ENCODE measurements at places on chromosomes 2 and 18.

DNA sequence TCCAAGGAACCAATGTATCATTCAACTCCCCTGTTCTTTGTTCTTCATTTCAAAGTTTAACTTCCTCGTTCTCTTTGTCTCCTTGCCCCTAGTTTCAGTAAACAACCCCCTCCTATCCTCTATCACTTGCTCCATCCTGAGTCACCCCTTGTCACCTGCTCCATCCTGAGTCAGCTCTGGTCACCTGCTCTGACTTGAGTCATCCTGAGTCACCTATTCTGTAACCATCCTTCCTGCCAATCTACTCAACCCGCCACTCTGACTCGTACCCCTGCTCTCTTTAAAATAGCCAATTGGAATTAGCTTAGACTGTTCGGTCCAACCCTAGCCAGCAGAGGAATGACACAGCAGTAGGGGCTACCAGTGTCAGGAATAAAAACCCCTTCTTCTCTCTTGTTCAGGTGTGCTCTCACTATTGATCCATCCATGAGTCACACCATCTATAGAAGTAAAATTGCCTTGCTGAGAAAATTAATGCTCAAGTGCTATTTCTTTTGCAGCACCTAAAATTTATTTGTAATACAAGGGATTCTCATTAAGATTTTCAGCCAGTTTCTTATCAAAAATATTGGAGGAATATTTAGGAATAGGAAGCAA lies 326.8 kb downstream of the AKAIN1 start:
- DNase-seq = no peak

GRCh38 chr2:240522406-240522805 lies 35.4 kb downstream of the ANKMY1 start:
- no peak for DNase-seq

GRCh38 chr2:43106559-43107527 lies 119.6 kb downstream of the ZFP36L2 start:
- no peak for DNase-seq

GRCh38 chr2:55901941-55902340 lies 21.6 kb downstream of the EFEMP1 start:
- DNase-seq = peak; percentile 88

DNA sequence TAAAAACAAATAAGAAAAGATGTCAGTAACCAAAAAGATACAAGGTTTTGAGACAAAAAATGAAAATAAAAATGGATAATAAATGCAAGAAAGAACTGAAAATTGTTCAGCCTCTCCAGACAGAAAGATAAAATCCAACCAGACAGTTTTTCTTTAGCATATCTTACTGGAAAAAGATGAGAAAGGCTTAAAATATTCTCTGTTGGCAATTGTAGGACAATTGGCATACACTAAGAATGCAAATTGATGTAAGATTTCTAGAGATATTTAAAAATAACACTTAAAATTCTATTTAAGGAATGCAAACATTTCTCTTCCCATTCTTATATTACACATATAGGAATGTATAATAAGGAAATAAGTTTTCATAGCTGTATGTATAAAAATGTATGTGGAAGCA lies 590.6 kb downstream of the DSC3 start:
- DNase-seq = no peak

DNA sequence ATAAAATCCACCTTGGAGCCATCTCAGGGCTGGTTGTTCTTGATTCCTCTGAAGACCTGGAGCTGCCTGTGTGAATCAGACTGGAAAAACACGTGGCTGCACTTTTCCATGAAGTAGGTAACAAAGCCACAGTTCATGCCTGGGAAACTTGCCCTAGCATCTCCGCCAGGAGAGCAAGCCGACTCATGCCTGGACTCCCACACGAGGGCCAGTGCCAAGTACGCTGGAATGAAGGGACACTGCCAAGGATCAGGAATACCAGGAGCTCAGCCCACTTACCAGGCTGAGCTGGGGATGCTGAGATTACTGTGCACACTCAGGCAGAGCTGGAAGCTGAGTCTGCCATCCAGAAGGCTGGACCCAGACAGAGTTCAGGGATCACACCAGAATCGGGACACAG lies 10.9 kb upstream of the FHL2 start:
- peak; percentile 94 for DNase-seq

DNA sequence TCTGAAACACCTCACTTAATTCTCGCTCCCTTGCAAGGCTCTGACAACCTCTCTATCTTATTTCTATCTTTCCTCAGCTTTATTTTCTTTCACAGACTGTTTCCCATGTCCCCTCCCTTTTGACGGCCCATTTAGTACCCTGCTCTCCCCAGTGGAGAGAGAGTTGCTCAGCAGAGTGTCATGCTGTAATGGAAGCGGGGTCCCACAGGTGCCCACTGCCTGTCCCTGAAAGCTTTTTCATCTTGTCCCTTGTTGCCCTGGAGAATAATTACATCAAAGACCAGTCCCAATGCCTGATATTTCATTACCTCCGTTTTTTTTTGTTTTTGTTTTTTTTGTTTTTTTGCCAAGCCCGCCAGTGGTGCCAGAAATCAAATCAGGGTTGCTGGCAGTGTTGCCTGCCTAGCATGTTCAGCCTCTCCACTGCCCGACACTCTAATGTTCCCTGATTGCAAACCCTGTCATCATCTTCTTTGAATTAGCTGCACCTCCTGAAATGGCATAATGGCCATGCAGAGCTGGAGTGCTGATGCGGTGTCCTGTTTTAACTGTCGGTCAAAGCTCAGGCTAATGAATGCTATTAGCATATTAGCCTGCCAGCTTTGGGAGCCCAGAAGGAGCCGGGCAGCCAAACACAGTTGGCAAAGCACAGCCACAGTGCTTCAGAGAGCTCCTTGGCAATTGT lies 71.2 kb upstream of the CAVIN2 start:
- no peak for DNase-seq

DNA sequence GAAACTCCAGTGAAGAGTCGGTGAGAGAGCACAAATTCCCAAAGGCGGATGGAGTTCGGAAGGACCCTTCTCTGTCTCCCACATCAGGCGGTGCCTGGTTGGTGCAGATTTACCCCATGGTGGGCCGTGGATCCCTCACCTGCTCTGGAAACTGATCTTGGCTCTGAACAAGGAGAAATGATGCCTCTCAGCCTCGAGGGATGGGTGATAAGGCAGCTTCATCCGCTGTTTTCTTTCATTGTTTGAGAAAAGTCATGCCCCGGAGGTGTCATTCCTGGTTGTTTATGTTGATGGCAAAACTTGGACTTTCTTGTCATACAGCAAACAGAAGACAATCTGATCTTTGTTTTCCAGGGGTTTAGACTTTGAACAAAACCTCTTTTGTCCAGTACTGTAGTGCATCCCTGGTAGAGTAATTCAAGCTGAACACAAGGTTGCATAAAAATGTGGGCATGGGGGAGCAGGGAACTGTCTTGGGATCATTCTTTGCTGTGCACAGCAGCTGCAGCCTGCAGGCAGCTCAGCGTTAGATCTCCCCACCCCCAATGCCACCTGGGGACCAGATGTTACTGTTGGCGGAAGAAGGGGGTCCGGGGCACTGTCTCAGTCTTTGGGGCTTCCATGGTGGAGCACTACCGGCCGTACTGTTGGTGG lies 81.3 kb downstream of the NFATC1 start:
- DNase-seq = no peak

DNA sequence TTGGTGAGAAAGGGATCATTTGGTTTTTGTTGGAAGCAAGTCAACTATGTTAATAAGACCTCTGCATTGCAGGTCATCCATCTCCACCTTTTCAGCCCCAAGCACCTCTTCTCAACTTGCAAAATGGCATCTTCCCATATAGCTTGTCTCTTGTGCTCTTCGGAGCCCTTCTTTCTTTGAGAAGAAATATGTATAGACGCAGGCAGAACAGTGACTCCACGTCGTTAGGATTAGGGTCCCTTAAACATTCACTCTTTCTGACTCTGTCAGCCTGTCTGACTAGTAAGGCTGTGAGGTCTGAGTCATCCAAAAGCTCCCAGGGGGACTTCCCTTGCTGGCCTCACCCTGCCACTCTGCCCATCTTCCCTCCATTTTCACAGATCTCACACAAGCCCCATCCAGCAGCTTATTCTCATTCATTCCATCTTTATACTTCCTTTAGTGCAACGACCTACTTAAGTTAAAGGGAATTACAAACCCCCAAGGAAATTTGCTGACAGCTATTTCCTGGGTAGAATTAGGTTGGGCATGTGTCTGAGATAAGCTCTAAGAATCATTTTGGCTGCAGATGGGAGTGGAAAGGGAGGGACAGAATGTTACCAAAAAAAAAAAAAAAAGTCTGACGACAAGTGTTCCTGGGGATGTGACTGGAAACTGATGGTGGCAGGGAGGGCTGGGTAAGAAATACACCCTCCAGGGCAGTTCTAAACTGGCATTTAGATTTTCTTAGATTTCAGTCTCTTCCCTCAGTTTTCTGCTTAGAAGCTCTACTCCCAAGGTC lies 37.7 kb upstream of the MEX3C start:
- DNase-seq = no peak

- no peak for DNase-seq
Observed at GRCh38 chr18:27653247-27653646, 468.1 kb upstream of the CHST9 start.

GRCh38 chr2:70834881-70835280 lies 735 bp downstream of the CD207 start:
- DNase-seq = no peak

- no peak for DNase-seq
Observed at GRCh38 chr2:235183786-235184185, 232.0 kb downstream of the SH3BP4 start.

GRCh38 chr2:69192176-69192945 lies 179.4 kb downstream of the ANTXR1 start:
- DNase-seq = no peak

DNA sequence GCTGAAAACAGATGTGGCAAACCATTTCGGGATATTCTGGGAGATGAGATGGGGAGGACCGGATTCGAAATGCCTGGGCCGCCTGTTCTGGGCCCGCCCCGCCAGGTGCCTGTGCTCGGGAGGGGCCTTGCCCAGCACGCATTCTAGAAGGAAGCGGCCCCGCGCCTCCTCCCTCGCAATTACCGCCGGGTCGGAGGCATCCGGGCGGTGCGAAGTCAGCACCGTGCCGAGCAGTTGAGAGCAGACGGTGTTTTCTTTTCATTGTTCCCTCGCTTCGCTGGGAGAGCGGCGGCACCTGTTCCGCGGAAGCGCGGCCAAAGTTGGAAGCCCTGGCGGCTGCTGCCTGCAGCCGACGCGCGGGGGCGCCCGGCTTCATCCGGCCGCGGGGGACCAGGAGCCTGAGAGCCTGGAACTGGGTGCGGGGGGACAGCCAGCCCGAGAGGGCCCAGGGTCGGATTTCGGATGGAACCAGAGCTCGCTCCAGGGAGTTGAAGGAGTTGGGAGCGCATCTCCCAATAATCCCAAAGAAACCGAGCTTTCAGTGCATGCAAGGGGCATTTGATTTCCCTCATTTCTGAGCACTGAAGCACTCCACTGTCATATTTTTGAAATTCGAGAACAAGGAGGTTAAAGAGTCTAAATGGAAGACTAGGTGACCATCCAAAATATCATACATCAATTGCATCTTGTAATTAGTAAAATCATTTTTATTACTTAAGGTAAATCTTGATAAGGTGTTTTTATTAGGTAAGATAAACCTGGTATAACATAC lies 241.8 kb upstream of the RAB12 start:
- no peak for DNase-seq

DNA sequence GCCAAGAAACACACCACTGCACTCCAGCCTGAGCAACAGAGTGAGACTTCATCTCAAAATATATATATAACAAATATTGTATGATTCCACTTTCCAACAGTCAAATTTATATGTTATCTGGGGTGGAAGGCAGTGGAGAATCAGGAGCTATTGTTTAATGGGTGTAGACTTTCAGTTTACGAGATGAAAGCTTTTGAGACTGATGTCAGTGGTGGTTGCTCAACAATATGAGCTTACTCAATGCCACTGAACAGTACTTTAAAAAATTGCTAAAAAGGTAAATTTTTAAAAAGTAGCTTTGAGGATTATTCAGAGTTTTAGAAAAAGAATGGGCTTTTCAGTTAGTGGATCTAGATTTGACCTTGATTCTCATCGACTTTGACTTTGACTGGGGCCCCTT lies 105.9 kb upstream of the ST6GAL2 start:
- DNase-seq = no peak

DNA sequence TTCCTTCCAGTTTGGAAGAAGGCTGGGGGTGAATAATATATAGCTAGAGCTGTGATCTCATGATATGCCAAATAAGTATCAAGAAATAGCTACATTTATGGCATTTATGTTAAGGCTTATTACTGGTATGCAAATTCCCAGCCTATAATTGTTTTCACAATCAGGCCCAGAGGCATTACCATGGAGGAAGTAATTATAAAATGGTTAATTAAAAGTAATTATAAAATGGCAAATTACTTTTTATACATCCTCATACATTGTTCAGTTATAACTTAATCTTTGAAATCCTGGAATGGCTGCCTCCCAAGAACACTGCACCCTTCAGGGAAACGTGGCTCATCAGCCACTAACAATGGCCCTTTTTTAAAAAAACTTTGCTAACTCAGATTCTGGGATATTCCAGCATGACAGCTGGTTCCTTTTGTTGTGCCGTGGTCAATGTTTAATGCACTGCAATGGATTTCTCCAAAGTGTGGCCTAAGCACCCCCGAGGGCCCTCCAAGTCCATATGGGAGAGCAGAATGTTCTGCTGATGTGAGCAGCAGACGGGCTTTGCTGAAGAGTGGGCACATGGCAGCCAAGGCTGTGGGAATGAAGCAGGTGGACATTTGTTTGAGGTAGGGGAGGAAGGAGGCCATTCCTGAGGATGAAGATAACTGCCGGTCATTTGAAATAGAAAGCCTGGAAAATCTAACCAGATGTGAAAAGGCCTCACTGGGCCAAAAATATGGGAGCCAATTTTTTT lies 483.5 kb upstream of the GCFC2 start:
- no peak for DNase-seq
